ENCODE measurements at places on chromosomes 2 and 18.

DNA sequence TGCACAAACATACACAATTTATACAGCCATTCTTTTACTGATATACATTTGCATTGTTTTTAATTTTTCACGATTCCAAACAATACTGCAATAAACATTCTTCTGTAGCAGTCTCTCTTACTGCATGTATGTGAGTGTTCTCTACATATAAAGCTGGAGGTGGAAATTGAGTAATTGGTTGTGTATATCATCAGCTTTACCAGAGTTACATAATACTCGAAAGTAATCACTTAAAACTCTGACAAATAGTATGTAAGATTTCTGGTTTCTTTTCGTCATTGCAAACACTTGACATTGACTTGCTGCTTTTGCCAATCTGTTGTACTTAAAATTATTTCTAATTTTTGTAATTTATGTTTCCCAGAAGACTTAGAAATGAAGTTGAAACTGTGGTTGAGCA lies 110.2 kb downstream of the TDRD15 start:
- no peak for DNase-seq

GRCh38 chr2:226862623-226863022 lies 26.8 kb downstream of the RHBDD1 start:
- no peak for DNase-seq

GRCh38 chr2:204027091-204027490 lies 90.5 kb downstream of the ICOS start:
- no peak for DNase-seq

DNA sequence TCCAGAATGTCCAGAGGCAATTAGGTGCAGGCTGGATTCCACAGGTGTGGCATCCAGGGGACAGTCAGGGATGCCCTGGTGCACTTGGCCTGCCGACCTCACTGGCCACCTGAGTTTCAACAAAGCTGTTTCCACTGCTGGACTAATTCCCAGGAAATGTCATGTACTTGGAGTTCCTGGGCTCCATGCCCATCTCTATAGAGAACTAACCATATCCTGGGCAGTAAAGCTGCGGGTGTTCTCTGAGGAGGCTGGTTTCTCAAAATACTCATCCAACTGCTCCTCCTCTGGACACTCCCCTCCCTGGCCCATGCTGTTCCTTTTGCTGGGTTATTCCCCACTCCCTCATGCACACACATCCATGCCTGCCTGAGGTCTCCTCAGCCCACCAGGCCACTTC lies 161.9 kb upstream of the SKOR2 start:
- no peak for DNase-seq

DNA sequence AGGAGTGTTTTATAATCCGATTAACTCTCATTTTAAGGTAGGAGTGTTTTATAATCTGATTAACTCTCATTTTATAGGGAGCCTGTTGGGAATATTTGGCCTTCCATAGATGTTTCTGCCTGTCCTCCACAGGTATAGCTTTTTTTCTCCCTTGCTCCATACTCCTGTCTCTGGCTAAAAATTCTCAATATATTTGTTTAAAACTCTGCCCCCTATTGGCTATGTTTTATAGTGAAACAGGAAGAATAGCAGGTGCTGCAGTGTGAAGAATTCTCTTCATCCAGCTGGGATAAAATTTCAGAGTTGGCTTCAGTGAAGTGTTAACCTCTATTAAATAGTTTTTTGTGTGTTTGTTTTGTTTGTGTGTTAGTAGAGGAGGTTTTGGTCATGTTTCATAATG lies 1046.0 kb upstream of the TMEFF2 start:
- DNase-seq: no peak

- DNase-seq: no peak
Observed at GRCh38 chr2:119117408-119117807, 41.1 kb downstream of the C1QL2 start.

GRCh38 chr2:9637330-9637729 lies 6.5 kb upstream of the YWHAQ start:
- DNase-seq: no peak

DNA sequence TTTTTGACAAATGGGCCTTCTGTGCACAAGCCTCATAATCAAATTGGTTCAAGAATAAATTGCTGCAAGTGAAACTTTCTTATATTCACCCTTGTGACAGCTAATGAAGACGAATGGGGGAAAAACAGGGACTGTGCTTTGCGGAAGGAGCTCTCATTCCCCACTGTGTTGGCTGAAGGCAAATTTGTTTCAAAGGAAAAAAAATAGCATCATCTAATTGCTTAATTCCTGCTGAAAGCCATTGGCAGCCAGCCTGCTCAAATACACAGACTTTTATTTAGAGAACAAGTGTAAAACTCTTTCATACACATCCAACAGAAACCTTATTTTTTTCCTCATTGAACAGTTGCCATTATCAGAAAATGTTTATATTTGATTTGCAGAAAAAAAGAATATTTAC lies 172.3 kb downstream of the ARL6IP6 start:
- DNase-seq: no peak

DNA sequence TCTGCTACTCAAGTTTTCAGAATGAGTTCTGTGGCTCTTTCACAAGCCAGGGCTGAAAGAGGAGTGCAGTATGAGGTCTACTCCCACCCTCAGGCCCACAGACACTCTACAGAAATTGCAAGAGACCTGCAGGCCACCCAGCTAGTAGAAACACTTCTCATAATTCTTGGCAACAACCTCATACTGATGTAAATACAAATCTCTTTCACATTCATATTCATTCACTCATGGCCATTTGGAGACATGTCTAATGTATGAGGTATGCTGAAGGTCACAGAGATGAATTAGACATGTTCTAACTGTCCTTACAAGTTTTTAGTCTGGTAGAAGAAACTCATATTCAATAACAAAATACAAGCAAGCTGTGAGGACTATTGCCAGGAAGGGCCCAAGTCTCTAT lies 83.8 kb upstream of the KLHL29 start:
- no peak for DNase-seq

All from stimulated activated CD8-positive, alpha-beta memory T cell treated with anti-CD3 and anti-CD28 coated beads, Interleukin-4, amount 100 ng/mL, for 1 hour (primary cell).